Suppressor macrophage treated with lipopolysaccharide for 4 hours (primary cell): ENCODE measurements at places on chromosomes 11 and 22.

- DNase-seq, result no peak
Observed at GRCh38 chr11:22510010-22510409, 115.6 kb downstream of the FANCF start.

DNA sequence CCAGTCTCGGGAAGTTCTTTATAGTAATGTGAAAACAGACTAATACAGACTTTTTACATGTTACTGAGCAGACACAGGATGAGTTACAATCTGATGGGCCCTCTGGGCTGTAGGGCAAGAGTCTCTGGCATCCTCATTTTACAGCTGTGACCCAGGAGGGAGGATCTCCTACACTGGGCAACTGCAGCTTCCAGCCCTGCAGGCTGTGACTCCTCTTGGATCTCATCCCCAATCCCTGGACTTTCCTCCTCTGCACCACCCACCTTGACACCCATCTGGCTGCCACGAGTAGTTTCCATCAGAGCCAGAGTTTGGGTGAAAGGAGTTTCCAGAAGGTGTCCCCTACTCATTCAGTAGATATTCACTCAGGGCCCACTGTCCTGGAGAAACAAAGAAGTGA lies 48.9 kb upstream of the MYEOV start:
- no peak for DNase-seq

DNA sequence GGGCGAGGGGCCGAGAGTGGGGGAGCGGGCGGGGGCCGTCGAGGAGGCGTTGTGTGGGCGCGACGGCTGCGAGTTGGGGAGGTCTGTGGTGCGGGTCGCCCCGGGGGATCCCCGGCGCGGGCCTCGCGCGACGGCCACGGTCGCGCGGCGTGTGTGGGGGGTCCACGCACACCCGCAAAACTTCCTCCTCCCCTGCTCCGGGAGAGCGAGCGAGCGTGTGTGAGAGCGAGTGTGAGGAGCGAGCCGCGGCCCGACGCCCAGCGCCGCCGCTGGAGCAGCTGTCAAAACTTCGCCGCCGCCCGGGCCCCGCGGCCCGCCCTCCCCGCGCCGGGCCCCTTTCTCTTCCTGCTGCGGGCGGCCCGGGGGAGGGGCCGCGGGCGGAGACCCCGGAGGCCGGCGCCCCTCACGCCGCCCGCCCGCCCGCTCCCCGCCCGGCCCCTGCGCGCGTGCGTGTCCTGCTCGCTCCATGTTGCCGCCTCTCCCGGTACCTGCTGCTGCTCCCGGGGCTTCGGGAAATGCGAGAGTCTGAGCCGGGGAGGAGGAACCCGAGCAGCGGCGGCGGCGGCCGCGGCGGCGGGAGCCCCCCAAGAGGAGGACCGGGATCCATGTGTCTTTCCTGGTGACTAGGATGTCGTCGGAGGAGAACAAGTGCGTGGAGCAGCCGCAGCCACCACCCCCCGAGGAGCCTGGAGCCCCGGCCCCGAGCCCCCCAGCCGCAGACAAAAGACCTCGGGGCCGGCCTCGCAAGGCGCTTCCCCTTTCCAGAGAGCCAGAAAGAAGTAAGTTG lies 9.0 kb upstream of the CCT8L2 start:
- peak; percentile 29 for DNase-seq

- no peak for DNase-seq
Observed at GRCh38 chr11:19577976-19578619, 134.5 kb upstream of the NAV2 start.

DNA sequence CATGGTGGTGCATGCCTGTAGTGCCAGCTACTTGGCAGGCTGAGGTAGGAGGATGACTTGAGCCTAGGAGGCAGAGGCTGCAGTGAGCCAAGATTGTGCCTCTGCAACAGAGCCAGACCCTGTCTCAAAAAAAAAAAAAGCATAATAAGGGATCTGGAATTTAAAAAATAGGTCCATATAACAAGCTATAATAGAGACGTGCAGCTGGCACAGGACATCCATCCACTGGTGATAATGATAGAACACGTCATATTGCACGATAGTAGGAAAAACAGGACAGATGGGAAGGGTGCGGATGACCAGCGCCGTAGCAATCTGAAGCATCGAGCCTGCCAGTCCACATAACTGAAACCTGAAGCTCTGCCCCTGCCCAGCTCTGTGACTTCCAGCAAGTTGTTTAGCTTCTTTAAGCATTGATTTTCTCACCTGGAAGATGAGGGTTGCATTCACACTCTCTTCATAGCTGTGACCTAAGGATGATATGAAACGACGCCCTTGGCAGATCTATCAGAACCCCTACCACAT lies 60.3 kb upstream of the PRODH start:
- no peak for DNase-seq

GRCh38 chr11:19472679-19473078 lies 231.9 kb upstream of the E2F8 start:
- no peak for DNase-seq

DNA sequence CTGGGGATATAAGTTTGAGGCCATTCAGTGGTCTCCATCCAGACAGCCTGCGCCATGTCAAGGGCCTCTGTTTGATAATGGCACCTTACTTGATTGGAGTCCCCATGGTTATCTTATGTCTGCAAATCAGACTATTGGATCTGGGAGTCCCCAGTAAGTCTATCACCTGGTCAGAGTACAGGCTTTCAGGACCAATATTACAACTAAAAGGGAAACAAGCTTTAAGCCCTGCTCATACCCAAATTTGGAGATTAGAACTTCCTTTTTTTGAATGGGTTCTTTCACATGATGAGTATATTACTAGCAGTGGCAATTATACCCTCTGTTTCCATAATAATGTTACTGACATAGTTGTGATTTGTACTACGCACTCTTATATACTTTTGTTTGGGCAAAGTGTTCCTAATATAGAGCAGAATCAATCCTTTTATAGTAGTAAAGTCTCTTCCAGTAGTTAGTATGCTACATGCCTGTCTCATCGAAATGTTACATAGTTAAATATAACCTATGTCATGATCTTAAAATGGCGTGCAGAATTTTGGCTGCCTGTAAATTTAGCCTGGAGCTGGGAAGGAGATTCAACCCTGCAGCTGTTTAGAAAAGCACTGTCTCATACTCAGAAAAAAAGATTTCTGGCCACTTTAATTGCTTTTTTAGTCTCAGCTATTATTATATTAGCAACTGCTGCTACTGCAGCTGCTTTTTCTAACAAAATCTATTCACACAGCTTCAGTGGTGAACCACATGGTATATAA lies 4.9 kb downstream of the MS4A15 start:
- no peak for DNase-seq

DNA sequence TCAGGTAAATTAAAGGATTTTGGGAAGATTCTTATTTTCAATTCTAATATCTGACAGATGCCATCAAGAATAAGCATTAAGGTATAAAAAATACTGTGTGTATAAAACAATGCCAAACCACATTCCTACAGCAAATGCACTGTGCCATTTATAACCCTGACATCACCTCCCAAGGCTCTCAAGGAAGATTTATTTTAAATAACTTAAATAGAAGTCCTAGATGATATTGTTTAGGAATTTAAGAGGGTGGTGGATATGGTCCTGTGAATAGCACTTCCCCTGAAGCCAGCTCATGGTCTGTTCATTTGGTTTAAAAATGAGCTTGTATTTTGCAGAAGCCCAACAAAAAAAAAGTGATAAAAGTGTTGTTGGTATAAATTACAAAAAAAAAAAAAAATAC lies 32.1 kb downstream of the PPIL2 start:
- no peak for DNase-seq

DNA sequence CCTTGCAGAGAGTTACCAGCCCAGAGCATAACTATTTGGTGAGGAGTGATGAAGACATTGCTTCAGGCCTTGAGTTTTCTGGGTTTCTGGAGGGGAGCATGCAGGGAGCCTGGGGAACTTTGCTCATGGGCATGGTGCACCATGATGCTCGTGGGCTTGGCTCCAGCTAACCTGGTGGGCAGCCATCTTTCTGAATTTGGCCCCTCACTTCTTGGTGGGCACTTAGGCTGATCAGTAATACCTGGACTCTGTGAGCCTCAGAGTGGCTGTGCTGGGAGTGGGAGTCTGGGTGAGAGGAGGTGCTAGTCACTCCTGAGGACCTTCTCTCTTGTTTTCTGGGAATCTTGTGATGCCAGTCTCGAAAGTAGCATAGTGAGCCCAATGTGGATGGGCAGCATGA lies 30.6 kb downstream of the AMPD3 start:
- no peak for DNase-seq

DNA sequence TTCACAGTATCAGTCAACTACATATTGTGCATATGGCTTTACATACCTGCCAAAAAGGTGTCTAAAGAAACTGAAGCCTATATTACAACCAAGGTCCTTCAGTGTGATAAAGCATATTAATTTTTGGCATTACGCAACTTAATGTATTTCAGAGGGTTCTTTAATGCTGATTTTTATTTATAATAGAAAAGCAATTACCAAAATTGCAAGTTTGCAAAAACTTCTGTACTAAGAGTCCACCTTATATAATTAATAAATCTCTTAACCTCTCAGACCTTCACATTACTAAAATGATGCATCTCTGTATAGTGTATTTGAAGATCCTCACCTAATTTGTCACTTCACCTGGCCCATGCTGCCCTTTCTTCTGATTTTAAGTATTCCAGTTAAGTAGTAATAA lies 128.6 kb downstream of the GUCY1A2 start:
- no peak for DNase-seq

DNA sequence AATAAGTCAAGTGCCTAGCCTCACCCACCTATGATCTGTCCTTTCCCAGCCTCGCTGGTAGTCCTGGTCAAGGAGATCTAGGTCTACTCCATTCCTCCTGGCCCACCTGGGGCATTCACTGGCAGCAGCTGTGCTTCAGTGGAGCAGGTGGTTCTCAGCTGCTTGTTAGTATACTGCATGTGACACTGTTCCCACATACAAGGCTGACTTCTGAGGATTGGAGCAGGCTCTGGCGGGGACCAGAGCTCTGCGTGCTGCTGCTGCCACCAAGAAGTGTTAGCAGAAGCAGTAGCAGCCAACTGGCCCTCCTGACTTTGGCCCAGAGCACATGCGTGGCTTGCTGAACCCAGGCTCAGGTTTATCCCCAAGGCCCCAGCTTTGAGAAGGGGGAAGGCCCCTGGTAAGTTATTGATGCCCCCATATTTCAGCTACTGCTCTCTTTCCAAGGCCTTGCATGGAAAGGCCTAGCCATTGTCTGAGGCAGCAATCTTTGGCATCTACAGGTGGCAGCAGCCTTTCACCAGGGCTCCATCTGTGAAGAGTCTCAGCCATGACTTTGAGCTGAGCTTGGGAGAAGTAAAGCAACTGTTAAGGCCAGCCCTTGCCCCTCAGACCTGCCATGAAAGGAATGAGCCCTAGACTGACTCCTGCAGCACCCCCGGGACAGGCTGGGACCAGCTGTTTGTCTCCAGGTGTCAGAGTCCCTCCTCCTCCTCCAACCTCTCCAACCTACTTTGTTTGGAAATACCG lies 26.5 kb downstream of the ARHGAP1 start:
- DNase-seq, result no peak

DNA sequence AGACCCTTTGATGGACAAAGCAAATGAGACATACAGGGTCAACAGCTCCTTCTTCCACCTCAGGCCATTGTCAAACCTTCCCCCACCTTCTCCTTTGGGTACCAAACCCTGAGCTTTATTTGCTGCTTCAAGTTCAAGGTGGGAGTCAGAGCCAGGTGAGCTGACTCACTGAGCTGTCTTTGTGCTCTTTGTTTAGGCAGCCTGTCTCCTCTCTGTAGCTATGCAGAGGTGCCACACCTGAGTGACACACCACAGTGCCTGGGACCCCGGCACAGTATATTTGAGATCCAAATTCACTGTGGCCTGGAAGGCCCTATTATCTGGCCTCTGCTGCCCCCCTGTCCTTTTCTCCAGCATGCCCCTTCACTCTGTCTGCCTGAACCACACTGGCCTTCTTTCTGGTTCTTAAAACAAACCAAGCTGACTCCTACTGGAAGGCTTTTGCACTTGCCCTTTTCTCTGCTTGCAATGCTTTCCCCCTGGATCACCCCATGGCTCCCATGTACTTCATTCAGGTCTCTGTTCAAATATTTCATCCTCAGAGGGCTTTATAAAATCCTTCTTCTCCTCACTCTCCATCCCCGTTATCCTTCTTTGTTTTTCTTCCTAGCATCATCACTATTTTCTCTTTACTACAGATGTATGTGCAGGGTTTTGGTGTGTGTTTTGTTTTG lies 16.1 kb downstream of the LMO2 start:
- DNase-seq, result no peak

- peak; percentile 58 for DNase-seq
Observed at GRCh38 chr11:134331354-134332188, at the start of gene GLB1L2. TSS of gene GLB1L2 (plus strand) at chr11:134331988. CDS start at chr11:134332062, 74 bp downstream.

DNA sequence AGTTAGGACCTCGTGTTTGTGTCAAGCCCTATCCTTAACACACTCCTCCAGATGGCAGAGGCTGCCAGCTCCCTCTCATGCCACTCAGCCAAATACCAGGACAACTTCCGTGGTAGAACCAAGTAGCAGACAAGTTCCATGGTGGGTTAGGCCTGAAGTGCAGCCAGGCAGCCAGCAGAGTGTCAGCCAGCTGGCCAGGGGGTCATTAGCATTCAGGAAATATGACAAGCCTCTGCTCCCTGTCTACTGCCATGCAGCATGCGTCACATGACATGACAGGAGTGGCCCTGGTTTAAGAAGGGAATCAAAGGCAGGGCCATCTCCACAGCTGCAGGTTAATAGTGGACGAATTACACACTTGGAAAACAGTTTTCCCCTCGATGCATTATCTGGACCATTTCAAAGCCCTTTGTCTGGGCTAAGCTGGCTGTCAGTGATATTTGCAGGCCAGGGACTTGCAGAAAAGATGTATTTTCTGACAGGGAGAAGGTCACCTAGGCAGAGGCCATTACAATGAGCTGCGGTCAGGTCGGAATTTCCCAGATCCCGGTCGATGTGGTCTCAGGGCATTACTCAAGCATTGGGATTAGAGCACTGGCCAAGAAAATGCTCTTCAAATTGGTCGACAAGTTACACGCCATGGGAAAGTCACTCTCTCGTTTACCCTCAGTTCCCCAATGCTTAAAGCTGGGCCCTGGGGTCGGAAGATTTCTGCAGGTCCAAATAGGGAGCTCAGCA lies 461.7 kb upstream of the CADM1 start:
- DNase-seq, result no peak

DNA sequence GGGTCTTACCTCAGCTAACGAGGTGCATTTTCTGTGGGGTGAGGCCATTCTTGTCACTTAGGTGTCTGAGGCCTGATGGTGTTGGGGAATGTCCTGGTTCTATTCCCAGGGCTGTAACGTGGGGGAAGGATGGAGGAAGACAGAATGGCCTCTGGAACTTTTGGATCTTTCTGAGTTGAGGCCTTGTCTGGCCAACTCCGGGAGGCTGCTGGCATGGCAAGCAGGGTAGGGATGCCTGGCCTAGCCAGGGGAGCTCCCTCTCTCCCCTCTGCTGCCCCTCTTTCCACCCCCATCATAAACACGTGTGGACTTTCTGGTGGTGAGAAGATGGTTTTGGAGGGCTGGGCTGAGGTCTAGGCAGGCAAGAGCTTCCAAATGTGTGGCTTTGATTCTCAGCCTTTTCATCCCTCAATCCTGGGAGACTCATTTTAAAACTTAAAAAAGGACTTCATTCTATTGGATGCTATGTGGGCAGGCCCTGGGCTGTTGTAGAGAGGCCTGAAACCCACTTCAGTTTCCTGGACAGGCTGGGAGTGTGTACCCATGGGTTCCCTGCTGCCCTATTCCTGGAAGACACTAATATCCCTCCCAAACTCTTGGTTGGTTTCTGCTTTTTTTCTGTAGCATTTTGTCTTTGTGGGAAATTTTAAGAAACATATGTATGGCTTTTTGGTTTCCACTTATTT lies 30.9 kb downstream of the ZBTB16 start:
- DNase-seq, result no peak

GRCh38 chr11:100624346-100624745 lies 62.7 kb upstream of the ARHGAP42 start:
- no peak for DNase-seq

- no peak for DNase-seq
Observed at GRCh38 chr11:75267171-75267970, 26.8 kb downstream of the TPBGL start.
